Colonic mucosa (tissue), 4 donors: ENCODE measurements at places on chromosomes 5 and 9. TPM values are rescaled to one million over a fixed set of nuclear protein-coding genes. Genes with fewer than 3 reads are reported as not detected.

DNA sequence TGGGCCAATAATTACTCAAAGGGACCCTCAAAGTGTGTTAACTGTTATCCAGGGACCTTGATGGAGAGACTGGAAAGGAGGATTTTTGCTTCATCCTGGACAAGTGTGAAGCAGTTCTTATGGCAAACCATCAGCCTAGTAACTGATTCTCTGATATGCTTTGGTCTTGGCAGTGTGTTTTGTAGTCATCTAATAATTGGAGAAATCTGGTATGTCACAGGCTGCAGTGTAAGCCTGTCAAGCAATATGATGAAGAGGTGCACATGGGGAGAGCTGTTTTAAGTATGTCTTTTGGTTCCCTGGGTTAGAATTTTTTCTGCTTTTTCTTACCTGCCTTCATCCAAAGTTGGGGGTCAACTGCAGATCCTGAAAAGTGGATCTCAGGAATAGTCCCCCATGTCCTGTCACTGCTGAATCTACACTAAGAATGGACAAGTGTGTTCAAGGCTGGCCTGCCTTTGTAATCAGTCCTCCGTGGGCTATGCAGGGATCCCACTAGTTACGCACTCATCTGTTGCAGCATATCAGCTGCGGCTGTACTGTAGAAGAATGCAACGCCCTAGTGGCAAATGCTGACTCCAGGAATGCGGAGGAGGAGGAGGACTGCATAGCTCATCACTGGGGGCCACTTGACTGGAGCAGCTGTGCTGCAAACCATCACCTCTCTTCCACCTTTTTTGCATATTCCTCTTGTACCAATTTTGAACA lies 1.9 kb downstream of the SPTAN1 start:
- DNase-seq = peak; percentile 64

- peak; percentile 73 for DNase-seq
These were observed 77.0 kb downstream of the CSNK1A1 start for GRCh38 chr5:149474198-149474597.

- DNase-seq = no peak
These were observed 41.3 kb upstream of the S1PR3 start for GRCh38 chr9:88949961-88950340.

- DNase-seq = no peak
These were observed 41.1 kb upstream of the GADD45G start for GRCh38 chr9:89563571-89564345.

- DNase-seq = no peak
These were observed 240.1 kb downstream of the GABRB2 start for GRCh38 chr5:161306351-161306995.

DNA sequence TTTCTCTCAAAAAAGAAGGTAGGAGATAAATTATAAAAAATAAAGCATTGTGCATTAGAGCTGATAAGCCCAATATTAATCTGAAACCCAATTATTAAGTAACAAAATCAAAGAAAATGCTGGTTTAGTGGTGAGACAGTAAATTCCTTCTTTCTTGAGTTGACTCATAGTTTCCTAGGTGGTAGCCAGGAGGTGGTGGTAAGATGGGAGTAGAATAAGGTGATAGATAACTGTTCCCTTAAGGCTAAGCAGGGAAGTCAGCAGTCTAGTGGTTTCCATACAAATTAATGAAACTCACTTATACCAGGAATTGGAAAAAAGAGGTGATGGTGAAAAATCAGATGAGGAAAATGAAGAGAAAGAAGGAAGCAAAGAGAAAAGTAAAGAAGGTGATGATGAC lies 23.2 kb downstream of the LYSMD3 start:
- DNase-seq = no peak

DNA sequence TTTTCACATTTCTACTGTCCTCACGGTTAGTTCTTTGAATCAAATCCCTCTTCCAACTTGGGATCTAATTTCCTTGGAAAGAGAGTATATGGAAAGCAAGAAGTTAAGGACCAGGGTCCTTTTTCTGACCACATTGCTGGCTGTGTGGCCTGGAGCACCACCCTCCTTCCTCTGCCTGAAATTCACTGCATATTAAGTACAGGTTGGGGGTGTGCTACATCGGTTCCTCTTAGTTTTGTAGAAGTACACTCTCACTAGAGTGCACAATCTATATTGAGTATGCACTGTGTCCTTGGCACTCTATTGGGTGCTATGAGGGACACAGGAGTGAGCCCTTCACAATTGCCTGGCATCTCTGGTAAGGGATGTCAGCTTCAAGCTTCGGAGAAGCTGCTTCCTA lies 53.8 kb upstream of the KLF9 start:
- DNase-seq = no peak

- DNase-seq = peak; percentile 56
These were observed 21.9 kb downstream of the ARHGEF37 start for GRCh38 chr5:149603210-149603609.

DNA sequence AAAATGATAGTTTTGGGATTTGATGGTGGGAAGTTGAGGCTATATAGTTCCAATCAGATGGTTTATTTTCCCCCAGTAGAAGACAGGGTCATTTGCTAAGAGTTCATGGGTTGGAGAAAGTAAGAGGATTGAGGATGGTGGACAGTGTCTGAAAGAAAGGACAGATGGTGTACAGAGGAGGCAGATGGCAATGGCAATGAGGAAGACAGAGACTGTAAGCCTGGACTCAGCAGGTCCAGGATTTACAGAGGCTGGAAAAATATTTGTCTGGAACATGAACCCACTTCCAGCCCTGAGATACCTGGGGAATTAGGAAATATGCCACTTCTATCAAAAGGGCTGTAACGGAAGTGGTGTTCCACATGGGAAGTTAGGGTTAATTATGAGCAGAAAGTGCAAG lies 84.5 kb downstream of the PCSK1 start:
- no peak for DNase-seq

DNA sequence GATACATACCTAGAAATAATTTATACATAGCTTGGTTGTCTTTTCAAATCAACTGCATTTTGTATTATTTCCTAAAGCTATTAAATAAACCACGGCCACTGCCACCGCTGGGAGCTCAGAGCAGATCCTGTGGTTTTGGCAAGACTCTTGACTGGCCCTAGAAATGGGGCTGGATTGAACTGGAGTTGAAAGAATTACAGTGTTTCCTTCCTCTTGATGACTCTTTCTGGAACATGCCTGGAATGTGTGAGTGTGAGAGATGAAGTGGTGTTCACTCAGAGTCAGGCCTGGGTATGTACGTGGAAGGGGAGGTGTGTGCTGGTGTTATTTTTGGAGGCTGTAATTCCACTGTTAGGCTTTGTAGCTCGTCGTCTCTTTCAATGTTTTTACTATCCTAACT lies 45.9 kb downstream of the TEK start:
- no peak for DNase-seq

- no peak for DNase-seq
These were observed 58.7 kb downstream of the RXRA start for GRCh38 chr9:134384811-134385479.

GRCh38 chr5:149356391-149356790 lies 1.5 kb upstream of the PCYOX1L start:
- DNase-seq = no peak

GRCh38 chr5:150082374-150082773 lies 4.0 kb downstream of the CSF1R start:
- DNase-seq = peak; percentile 11

DNA sequence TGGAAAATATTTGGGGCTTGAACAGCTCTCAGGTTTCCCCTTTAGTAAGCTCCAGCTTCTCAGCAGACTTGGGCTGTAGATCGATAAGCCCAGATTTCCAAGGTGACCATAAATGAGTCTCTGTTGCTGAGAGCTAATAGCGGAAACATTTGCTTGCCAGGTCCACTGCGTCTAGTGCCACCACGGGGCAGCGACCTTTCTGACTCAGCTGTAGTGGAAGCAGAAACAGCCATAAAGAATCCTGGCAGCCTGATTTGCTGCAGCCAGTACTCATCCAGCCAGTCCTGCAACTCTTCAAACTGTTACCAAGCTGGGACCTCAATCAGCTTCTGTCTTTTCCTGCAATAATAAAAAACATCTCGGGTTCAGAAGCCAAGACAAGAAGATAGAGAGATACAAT lies 241.7 kb downstream of the DOCK8 start:
- no peak for DNase-seq

GRCh38 chr5:115558388-115558956 lies 13.9 kb upstream of the FEM1C start:
- DNase-seq = no peak

- no peak for DNase-seq
These were observed 37.3 kb downstream of the CSF2 start for GRCh38 chr5:132110930-132111329.

Gene PCA3
- not detected for total RNA-seq

Gene PTGS1
- 26.7 TPM for total RNA-seq

Gene SLC6A19
- total RNA-seq = 56.2 TPM

Gene DRD1
- total RNA-seq = not detected
